Thymus (tissue), 14 donors: ENCODE measurements at places on chromosomes 5 and 9. TPM values are rescaled to one million over a fixed set of nuclear protein-coding genes. Genes with fewer than 3 reads are reported as not detected.

The ZNF608 gene
- polyA plus RNA-seq, result 14.0 TPM

The HSD17B4 gene
- 178 TPM for polyA plus RNA-seq

The TAF1L gene
- polyA plus RNA-seq, result under 0.01 TPM

GRCh38 chr5:150568663-150569062 is 60.7 kb downstream of the NDST1 start:
- H3K4me3 ChIP-seq, result no peak overlapping the region
- H3K4me1 ChIP-seq, result no peaks in the 10 kb centered on the region
- no peaks in the 10 kb centered on the region for H3K27me3 ChIP-seq
- DNase-seq, result no peak
- no peaks in the 10 kb centered on the region for H3K36me3 ChIP-seq
